Stimulated activated CD4-positive, alpha-beta T cell treated with anti-CD3 and anti-CD28 coated beads, Interleukin-1b, Interleukin-23, amount 100 ng/mL, for 1 hour (primary cell): ENCODE measurements at places on chromosomes 4 and X.

DNA sequence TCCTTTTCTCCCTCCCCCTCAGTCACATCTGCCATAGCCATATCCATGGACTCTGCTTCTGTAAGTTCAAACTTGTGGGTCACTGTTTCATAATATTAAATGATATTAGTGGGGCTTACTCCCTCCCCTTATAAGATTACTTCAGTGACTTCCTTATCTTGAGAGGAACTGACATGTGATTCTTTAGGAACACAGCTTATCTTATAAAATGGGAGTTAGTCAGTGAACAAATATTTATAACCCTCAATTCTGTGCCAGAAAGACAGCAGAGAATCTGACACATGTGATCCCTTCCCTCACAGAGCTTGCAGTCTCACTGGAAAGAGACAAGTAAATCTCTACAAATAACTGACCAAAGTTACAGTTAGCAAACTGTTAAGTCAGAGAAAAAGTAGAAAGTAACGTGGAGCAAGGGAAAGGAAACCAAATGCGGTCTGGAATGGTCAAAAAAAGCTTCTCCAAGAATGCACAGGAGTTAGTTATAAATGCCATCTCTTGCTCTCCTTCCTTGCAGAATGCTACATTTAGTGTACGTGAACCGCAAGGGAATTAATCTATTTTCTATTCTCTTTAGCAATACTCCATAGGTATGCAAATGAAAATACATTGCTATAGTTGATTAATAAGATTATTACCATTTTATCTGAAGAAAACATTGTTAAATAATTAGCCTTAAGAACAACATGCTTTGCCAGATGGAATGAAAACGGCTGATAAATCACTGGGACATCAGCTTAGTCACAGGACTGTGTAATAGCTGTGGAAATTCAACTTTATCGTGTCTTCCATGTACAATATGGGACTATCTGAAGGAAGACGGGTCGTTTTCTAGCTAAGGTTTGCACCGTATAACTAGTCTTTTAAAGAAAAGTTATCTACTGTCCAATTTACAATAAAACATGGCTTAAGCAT is 29.0 kb downstream of the SGMS2 start:
- no peak for DNase-seq

GRCh38 chrX:44675362-44676024 is 132.8 kb upstream of the FUNDC1 start:
- DNase-seq, result no peak

DNA sequence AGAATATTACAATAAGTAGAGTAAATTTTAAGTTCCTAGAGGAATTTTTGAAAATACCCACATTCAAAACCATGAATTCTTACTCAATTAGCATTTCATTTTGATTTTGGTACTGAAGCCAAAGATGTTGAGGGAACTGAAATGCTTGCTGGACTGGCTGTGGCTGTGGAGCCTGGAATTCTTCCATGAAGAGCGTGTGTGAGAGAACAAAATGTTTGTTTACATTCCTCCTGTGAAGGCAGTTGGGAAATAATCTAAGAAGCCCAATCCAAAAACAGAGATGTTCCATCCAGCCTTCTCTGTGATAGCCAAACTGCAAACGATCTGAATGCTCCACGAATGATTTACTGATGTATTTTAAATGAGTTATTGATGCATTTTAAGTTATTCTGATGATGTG is 3.8 kb upstream of the ADH1B start:
- no peak for DNase-seq

DNA sequence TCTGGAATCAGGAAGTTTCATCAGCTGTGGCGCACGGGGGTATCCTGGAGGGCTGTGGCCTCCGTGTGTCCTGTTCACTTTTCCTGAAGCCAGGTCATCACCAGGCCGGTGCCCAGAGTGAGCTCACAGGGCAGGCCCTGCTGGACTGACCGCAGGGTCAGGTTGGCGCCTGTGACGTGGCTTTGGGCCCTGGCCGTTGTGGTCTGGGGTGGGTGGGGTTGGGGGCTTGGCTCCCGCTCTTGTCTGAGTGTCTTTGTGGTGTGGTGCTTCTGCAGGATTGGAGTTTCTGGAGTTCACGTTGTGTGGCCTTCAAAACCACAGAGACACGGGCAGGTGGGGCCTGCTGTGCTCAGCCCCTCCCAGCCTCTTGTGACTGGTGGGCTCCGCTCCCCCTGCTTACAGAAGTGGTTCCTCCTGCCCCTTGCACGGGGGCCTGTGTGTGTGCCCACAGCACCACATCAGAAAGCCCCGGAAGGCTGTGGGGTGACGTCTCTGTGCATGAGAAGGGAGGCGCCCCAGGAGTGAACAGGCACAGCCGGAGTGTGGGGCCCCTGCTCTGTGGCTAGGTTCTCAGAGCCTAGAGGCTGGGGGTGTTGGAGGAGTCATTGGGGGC is 9.5 kb downstream of the RGS12 start:
- DNase-seq, result no peak

DNA sequence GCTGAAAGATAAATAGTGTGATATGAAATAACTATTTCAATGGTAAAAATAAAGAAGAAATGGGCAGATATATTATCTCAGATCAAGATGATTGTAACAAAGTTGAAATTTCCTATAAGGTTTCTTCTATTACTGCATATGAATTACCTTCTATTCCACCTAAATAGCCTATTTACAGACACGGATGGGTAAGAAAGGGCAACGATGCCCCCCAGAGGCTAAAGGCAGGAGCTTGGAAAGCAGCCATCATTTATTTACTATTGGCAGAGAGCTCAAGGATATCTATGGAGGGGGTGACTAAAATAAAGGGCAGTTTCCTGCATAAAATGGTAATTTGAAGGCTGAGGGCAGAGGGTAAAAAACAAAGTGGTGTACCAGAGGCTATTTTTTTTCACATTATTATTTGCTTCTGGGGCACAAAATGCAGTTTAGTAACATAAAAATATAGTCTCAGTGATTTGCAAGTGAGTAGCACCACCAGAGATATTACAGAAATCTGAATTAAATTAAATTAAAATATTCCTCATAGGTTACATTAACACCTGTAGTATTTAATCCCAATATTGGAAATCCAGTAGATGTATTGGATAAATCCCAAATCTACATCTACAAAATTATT is 123.1 kb downstream of the BTC start:
- peak; percentile 14 for DNase-seq

- no peak for DNase-seq
Measured at GRCh38 chr4:100895556-100896197, 377.9 kb upstream of the EMCN start.

- DNase-seq, result no peak
Measured at GRCh38 chr4:42401171-42401570, 3.9 kb downstream of the SHISA3 start.

GRCh38 chr4:83150653-83151330 is 36.3 kb upstream of the PLAC8 start:
- no peak for DNase-seq

- DNase-seq, result no peak
Measured at GRCh38 chrX:118189000-118189399, 72.4 kb upstream of the KLHL13 start.

- peak; percentile 67 for DNase-seq
Measured at GRCh38 chrX:46796574-46797191, 37.8 kb upstream of the SLC9A7 start.

- no peak for DNase-seq
Measured at GRCh38 chr4:115770046-115770543, 656.7 kb upstream of the NDST4 start.

GRCh38 chr4:187577941-187578480 is 417.6 kb upstream of the ZFP42 start:
- no peak for DNase-seq
